ENCODE measurements at places on chromosomes 5 and 9.

GRCh38 chr5:180214870-180215770 is 6.1 kb upstream of the RASGEF1C start:
- no peak for DNase-seq

- DNase-seq = no peak
Measured at GRCh38 chr9:131097126-131097947, 1.0 kb downstream of the AIF1L start.

- DNase-seq = no peak
Measured at GRCh38 chr5:178314961-178315820, 82.6 kb upstream of the PHYKPL start.

- no peak for DNase-seq
Measured at GRCh38 chr5:78727786-78728761, 79.5 kb upstream of the LHFPL2 start.

- DNase-seq = no peak
Measured at GRCh38 chr5:138869763-138870500, 5.2 kb downstream of the LRRTM2 start.

DNA sequence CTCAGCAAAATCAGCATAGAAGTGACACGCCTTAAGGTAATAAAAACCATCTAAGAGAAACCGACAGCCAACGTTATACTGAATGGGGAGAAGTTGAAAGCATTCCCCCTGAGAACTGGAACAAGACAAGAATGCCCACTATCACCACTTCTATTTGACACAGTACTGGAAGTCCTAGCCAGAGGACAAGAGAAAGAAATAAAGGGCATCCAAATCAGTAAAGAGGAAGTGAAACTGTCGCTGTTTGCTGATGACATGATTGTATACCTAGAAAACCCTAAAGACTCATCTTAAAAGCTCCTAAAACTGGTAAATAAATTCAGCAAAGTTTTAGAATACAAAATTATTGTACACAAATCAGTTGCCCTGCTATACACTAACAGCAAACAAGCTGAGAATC is 393.3 kb downstream of the KIF4B start:
- no peak for DNase-seq
